AG04450 (cell line): ENCODE measurements at places on chromosomes 16 and 17.

- DNase-seq, result no peak
Observed at GRCh38 chr17:79495665-79496064, 115.2 kb downstream of the RBFOX3 start.

DNA sequence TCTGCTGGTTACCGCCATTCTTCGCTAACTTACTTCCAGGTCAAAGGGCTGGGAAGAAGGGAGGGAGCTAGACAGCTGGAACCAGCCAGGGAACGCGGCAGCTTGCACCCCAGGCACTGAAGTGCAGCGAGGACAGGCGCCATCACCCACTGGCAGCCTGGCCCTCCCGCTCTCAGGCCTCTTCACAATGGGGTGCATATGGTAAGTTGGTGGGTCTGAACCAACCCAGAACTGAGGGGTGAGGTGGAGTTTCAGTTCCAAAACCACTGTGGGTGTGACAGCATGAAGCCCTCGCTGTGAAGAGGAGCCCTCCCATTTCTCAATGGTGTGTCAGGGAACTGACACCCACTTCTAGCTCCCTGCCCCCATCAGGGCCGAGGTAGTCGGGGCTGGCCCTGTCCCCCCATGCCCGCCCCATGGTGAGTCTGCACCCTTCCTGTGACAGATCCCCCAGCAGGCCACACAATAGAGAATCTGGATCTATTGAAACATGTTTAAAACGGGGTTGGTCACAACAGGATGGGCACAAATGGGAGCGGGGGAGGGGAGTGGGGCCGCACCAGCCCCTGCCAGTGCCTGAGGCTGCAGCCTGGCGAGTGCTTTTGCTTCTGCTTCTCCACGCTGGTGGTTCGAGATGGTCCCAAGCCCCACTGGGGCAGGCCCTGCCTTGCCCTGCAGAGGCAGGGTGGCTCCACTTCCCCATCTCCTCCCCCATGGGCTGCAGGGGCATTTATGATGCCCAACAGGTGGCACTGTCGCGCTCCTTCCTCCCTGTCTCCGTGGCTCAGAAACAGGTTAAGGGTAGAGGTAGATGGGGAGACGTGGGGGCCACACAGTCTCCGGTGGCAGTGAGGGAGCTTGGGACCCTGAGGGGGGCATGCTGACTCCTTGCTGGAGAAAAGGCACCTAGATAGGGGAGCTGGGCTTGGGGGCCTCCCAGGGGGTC lies 2.3 kb downstream of the LIMD2 start:
- DNase-seq, result no peak

DNA sequence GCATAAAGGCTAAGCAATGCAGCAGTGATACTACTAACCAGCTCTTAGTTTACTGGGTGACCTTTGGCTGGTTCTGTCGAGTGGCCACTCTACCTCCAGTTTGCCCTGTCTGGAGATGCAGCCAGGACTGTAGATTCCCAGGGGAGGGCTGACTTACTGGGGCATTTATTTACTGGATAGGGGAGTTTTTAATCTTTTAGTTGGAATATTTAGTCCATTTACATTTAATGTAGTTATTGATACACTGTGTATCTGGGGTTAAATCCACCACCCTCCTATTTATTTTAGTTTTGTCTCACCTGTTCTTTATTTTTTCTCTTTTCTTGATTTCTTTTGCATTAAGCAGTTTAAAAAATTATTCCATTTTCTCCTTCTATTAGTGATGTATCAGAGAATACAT lies 112.9 kb downstream of the RPTOR start:
- DNase-seq, result no peak

DNA sequence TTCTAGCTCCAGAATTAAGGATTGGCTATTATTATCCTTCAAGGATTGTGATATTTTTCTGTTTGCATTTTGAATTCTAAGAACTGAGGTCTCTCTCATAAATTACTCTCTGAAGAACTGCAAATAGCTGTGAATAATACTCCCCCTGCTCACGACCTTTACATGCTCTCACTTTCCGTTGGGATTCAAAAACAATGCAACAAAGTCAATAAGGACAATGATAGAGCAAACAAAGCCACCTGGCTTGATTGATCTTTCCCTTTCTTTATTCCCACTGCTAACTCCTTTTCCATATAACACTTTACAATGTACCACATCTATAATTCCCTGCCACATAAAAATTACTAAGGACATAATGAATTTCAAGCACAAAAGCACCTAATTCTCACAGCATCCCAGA lies 523.0 kb upstream of the CA10 start:
- no peak for DNase-seq

- no peak for DNase-seq
Observed at GRCh38 chr17:44865931-44866330, 18.2 kb downstream of the HIGD1B start.

DNA sequence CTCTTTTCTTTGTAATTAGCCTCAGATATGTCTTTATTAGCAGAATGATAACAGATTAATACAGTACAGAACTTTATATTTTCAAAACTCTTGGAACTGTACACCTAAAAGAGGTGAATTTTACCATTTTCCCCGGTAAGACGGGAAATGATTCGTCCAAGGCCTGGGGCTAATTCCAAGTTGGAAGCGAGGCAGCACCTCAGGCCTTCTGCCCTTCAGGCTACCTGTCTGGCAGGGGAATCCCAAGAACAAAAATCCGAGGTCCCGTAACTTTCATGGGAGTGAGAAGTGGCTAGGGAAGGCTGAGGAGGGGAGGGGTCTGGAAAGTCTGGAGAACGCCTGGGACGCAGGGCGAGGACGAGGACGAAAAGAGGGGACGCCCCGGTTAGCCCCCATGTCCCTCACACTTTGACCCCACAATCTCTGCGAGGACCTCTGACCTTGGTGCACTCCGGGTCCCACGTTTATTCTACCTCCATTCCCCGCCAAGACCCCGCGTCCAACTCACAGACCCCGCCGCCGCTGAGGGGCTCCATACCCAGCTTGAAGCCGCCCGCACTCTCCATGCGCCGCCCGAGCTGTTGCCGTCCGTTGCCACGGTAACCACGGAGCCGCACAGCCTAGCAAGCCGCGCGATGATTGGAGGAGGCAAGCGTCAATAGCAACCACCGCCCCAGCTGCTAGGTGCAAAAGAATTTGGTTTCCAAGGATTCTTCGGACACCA lies at the start of gene HYDIN:
Gene HYDIN, minus strand, starts transcription at position 601 of the 724 bp plus-strand sequence. CDS start 43,827 bp downstream, outside the sequence.
- DNase-seq, result no peak

- DNase-seq, result no peak
Observed at GRCh38 chr16:66455970-66456369, 28.9 kb downstream of the BEAN1 start.

GRCh38 chr17:16033729-16034349 lies 34.2 kb downstream of the TTC19 start:
- no peak for DNase-seq

- no peak for DNase-seq
Observed at GRCh38 chr16:3737181-3737580, 19.9 kb upstream of the TRAP1 start.

DNA sequence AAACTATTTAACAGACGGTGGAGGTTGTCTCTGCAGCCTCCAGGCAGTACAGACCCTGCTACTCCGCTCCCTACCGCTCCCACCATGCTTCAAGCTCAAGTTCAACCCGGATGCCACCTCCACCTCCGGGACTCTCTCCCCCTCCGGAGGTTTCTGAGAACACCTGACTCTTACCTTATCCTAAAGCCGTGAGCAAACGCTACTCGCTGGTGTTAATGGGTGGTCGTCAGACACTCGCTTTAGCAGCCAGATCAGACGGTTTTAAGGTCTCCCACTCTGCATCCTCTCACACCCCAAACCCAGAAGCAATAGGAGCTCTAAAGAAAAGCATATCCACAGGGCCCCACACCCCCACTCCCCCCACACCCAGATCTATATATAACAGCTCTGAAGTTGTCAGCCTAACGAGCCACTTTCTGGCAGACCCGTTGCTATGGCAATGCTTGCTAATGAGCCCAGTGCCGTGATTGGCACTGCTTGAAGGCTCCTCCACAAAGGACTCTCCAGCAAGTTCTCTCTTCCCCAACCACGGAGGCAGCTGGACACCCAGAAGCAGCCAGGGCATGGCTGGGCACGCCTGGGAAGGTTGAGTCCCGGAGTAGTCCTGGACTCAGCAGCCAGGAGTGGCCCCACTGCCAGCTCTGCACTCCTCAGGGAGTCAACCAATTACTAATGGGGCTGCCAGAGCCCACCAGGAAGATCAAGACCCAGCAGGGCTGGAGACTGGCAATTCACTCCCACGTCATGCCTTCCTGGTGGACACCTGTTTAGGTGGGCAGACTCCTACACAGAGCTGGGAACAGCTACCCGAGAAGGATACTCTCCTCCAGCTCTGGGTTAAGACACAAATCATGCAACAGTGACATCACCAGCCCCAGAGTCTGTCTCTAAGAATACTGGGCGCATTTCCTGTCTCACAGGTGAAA lies 121.2 kb upstream of the RCVRN start:
- DNase-seq, result no peak
